Suprapubic skin (tissue), 4 donors: ENCODE measurements at places on chromosomes 2 and 18. TPM values are rescaled to one million over a fixed set of nuclear protein-coding genes. Genes with fewer than 3 reads are reported as not detected.

DNA sequence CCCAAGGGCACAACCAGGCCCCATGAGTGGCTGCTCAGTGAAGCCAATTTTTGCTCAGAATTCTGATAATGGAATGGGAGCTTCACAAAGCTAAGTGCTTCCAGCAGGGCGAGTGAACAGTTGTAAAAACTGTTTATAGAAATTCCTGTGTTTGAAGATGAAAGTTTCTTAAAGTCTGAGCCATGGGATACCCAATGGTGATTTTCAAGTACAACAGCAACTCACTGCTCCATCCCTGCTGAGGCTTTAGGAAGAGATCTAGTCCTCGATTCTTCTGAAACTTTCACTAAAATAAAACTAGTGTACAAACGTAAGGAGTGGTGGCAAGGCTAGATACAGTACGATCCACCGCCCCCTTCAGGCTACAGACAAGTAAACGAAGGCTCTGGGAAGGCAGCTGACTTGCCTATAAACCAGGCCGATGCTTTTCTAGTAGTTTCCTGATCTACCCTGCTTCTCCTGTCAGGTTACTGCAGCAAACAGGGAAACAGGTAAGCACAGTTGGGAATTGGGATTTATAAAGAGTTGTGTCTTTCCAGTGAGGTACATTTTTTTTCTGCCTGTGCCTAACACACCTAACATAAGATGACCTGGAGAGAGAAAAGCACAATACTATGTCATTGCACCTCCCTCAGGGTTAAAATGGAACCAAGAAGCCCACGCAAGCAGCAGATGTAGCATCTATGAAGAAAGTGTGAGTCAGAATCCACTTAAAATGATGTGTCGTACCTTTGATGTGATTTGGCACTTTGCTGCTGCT lies 108.7 kb downstream of the UXS1 start:
- DNase-seq: no peak

DNA sequence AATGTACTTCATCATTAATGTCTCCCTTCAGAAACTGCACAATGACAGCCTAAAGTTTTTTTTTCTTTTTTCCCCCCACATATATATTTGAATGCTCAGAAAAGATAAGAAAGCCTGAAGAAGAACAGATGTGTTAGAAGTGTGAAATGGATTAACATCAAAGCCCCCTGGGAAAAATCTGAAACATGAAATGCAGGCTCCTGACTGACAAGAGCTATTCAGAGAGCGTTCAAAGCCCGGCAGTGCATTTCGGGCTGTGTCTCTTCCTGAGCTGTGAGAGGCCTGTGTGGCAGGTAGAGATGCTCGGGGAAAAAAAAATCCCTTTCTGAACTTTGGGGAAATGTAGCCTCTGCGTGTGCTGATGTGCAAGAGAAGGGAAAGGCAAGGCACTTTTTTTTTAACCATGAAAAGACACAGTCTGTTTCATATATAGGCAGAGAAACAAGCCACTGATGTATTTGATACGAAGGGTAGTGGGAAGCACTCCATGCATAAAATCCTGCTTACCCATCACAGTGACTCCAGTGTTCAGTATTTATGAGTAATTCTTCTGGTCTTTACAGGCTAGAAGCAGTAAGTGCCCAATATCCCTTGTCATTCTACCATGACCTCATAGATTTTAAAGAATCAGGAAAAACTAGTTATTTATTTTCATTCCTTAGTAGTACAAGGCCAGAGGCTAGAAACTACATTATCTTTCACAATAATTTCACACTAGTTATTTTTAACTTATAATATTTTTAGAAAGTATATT lies 1574.2 kb upstream of the PIK3C3 start:
- no peak for DNase-seq

GRCh38 chr2:232076736-232077135 lies 115.2 kb downstream of the DIS3L2 start:
- DNase-seq: no peak

The LRP1B gene
- 1.6 TPM for total RNA-seq
